Colonic mucosa (tissue), 4 donors: ENCODE measurements at places on chromosomes 1 and 21. TPM values are rescaled to one million over a fixed set of nuclear protein-coding genes. Genes with fewer than 3 reads are reported as not detected.

DNA sequence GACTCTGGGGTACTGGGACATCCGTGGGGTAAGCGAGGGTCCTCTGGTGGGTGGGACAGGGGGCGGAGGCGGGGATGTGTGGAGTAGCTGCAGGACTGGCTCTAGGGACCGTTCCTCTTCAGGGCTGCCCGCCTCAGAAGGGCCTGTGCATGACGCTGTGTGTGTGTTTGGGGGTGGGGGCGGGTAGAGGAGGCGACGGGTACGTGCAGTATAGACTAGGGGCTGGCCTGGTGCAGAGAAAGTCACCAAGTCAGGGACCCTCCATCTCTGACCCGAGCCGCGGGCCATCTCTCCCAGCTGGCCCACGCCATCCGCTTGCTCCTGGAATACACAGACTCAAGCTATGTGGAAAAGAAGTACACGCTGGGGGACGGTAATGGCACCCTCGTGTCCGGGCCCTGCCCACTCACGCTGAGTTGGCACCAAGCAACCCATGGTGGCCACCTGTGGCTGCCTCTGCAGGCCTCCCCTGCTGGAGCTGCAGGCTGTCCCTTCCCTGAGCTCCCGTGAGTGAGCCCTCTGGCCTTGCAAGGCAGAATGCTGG, 342 bp downstream of the GSTM5 start:
- H3K27me3 ChIP-seq: no peaks in the 10 kb centered on the region
- DNase-seq: no peak
- no peaks in the 10 kb centered on the region for H3K36me3 ChIP-seq
- no peak overlapping the region for H3K27ac ChIP-seq
- no peaks in the 10 kb centered on the region for H3K4me1 ChIP-seq

DNA sequence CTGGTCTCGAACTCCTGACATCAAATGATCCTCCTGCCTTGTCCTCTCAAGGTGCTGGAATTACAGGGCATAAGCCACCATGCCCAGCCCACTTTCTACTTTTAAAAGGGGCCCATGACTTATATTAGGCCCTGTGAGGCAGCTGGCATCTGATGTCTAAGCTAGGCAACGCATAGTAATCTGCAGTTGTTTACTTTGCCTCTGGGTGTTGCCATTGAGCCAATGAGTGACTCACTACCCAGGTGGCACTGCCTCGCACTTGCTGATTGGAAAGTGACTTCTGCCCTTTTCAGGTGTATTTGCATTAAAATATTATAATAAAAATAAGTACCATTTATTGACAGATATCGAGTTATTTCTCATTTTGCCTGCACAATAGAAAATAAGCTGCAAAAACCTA, 84.9 kb downstream of the KIF14 start:
- H3K4me3 ChIP-seq: no peak overlapping the region
- no peaks in the 10 kb centered on the region for H3K4me1 ChIP-seq
- no peak overlapping the region for H3K27ac ChIP-seq
- no peaks in the 10 kb centered on the region for H3K36me3 ChIP-seq
- no peaks in the 10 kb centered on the region for H3K27me3 ChIP-seq

GRCh38 chr1:184820956-184821355, 66.3 kb upstream of the EDEM3 start:
- H3K27ac ChIP-seq: no peak overlapping the region
- no peaks in the 10 kb centered on the region for H3K4me1 ChIP-seq
- no peak overlapping the region for H3K4me3 ChIP-seq
- DNase-seq: no peak

GRCh38 chr1:19814244-19814661, 830 bp downstream of the RNF186 start:
- no peaks in the 10 kb centered on the region for H3K27me3 ChIP-seq
- DNase-seq: no peak
- peak overlapping the region; percentile 59 for H3K4me3 ChIP-seq

DNA sequence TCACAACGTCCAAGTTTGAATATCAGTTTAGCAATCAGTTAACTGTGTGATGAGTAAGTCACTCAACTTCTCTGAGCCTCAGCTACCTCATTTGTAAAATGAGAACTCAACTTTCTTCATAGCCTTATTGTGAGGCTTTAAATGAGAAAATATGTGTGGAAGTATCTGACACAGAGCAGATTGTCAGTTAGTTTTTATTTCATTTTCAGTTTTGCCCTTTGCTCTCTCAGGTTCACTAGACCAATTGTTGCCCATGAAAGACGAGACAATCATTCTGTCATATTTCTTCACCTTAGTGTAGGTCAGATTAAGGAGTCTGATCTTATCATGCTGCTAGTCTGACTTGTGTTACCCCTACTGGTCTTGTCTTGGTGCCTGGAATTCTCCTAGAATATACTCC, 232.8 kb upstream of the PTBP2 start:
- H3K27me3 ChIP-seq: no peaks in the 10 kb centered on the region
- H3K27ac ChIP-seq: no peak overlapping the region
- no peak overlapping the region for H3K4me3 ChIP-seq
- no peak for DNase-seq

- H3K27ac ChIP-seq: no peak overlapping the region
- H3K27me3 ChIP-seq: no peaks in the 10 kb centered on the region
- no peaks in the 10 kb centered on the region for H3K4me1 ChIP-seq
- no peak for DNase-seq
- H3K4me3 ChIP-seq: no peak overlapping the region
- H3K36me3 ChIP-seq: no peaks in the 10 kb centered on the region
Measured at GRCh38 chr1:83702356-83702755, 296.6 kb downstream of the TTLL7 start.

GRCh38 chr1:78996791-78997190, 9.7 kb downstream of the ADGRL4 start:
- no peaks in the 10 kb centered on the region for H3K36me3 ChIP-seq
- DNase-seq: no peak
- H3K4me3 ChIP-seq: no peak overlapping the region
- H3K27me3 ChIP-seq: no peaks in the 10 kb centered on the region
- H3K4me1 ChIP-seq: no peaks in the 10 kb centered on the region
- H3K27ac ChIP-seq: no peak overlapping the region

GRCh38 chr1:208731981-208732821, 488.0 kb upstream of the PLXNA2 start:
- H3K27ac ChIP-seq: no peak overlapping the region
- no peaks in the 10 kb centered on the region for H3K36me3 ChIP-seq
- H3K27me3 ChIP-seq: no peaks in the 10 kb centered on the region
- DNase-seq: no peak
- no peak overlapping the region for H3K4me3 ChIP-seq
- no peaks in the 10 kb centered on the region for H3K4me1 ChIP-seq

DNA sequence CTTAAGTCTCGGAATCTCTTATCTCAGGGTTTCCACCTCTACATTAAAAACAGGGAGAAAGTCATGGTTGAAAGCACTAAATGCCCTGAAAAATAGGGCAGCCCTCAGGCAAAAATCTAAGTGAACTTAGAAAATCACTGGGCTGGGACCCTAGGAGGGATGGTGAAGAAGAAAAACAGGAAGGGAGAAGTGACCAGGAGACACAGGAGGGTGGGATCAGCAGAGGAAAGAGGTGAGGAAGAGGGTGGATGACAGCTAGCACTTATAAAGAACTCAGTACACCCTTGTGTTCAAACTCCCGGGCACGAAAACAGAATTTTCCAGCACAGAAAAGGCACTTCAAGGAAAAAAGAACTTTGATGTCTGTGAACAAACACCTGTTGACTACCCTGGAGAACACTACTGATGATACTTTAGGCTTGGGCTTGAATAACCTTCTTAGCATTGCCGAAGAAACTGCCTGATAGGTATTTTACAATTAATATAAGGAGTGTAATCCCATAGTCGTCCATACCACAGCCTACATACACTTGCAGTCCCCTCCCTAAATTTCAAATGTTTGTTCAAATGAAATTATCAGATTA, 2.0 kb downstream of the CHML start:
- no peaks in the 10 kb centered on the region for H3K4me1 ChIP-seq

DNA sequence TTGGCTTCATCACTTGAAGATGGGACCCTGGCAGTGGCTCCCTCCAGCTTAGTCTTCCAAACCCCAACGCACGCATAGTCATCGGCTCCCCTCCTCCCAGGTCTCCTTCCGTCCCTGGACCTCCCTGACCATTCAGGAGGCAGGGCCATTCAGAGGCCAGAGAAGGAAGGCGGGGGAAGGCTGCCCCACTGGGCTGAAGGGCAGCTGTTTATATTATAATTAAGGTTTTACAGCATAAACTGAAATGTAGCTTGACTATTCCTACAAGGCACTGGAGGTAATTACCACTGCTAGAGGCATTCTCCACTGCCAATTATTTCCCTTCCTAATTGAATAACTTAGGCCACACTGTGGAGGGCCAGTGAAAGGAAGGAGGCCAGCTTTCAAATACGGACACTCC, 170.6 kb upstream of the PROX1 start:
- no peaks in the 10 kb centered on the region for H3K36me3 ChIP-seq
- no peak overlapping the region for H3K27ac ChIP-seq
- H3K4me3 ChIP-seq: no peak overlapping the region
- no peaks in the 10 kb centered on the region for H3K27me3 ChIP-seq

GRCh38 chr21:15199414-15200383, 134.9 kb upstream of the NRIP1 start:
- no peak overlapping the region for H3K27ac ChIP-seq
- H3K4me1 ChIP-seq: no peaks in the 10 kb centered on the region
- no peak overlapping the region for H3K4me3 ChIP-seq

- no peaks in the 10 kb centered on the region for H3K27me3 ChIP-seq
- no peak overlapping the region for H3K4me3 ChIP-seq
- H3K4me1 ChIP-seq: peaks cover 9% of the 10 kb centered on the region
- H3K27ac ChIP-seq: no peak overlapping the region
Measured at GRCh38 chr1:204080163-204080903, 7.4 kb downstream of the SOX13 start.

- H3K4me3 ChIP-seq: no peak overlapping the region
- no peaks in the 10 kb centered on the region for H3K36me3 ChIP-seq
- H3K4me1 ChIP-seq: no peaks in the 10 kb centered on the region
- DNase-seq: no peak
- H3K27ac ChIP-seq: no peak overlapping the region
- H3K27me3 ChIP-seq: no peaks in the 10 kb centered on the region
Measured at GRCh38 chr1:26482921-26483320, 10.7 kb downstream of the HMGN2 start.

DNA sequence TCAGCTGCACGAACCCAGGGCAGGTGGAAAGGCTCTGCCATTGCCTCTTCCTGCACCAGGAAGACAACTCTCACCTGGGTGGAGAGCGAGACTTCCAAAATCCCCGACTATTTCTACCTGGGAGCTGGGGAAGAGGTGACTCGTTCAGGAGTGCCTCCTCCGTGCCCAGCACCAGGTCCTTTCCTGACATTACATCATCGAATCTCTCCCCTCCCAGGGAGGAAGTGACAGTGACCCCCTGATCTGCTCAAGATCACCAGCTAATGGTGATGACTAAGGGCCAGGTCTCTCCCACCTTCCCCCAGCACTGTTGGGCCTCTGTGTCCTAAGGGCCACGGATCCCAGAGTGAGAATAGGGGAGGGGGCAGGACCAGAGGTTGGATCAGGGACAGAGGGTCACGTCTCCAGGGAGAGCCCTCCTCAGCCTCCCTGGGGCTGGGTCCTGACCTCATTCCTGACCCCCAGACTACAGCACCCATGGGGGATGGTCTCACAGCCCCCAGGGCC, 6.8 kb downstream of the MEGF6 start:
- H3K4me1 ChIP-seq: no peaks in the 10 kb centered on the region
- no peak overlapping the region for H3K4me3 ChIP-seq
- DNase-seq: no peak
- no peaks in the 10 kb centered on the region for H3K27me3 ChIP-seq
- H3K27ac ChIP-seq: no peak overlapping the region

DNA sequence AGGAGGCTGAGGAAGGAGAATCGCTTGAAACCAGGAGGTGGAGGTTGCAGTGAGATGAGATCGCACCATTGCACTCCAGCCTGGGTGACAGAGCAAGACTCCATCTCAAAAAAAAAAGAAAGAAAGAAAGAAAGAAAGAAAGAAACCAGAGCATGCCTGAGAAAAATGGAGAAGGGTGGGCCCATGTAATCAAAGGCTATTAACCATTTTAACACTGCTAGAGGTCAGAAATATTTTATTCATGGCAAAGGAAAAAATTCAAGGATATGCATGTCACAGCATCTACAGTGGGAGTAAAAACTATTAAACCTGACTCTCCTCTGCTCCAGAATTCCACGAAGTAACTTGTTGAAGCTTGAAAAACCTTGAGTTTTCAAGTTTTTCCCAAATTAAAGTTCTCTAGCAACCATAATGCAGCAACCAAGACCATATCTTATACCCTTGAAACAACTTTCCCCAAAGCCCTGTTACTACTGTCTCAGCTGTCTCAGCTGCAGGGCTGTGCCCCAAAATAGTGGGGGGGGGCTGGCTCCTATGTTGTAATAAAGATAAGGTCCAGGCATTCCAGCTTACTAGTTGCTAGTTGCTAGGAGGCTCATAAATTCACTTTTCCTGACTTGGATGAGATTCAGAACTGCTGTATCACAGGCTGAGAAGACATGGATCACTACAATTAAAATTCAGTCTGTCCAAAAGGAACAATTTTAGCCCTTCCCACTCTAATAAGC, 112.9 kb upstream of the SOD1 start:
- no peak overlapping the region for H3K27ac ChIP-seq
- H3K27me3 ChIP-seq: no peaks in the 10 kb centered on the region
- H3K4me3 ChIP-seq: no peak overlapping the region
- H3K4me1 ChIP-seq: no peaks in the 10 kb centered on the region
- H3K36me3 ChIP-seq: no peaks in the 10 kb centered on the region

DNA sequence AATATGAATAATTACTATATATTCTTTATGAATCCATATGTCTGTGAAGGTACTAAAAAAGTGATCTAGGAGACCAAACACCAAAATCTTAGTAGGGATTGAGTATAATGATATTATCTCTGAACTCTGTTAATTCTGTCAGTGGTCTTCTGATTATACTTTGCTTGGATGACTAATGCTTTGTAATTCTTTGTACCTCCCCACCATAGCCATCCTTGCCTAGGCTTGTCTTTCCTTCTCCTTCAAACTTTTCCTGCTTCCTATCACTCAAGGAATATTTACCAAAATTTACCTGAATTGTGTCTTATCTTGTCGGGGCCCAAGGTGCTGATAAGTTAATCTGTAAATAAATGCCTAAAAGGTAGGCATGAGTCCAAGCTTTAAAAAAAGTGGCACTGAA, 845 bp upstream of the RGS5 start:
- no peaks in the 10 kb centered on the region for H3K4me1 ChIP-seq
- H3K27me3 ChIP-seq: no peaks in the 10 kb centered on the region
- no peak overlapping the region for H3K4me3 ChIP-seq
- no peak overlapping the region for H3K27ac ChIP-seq
- no peaks in the 10 kb centered on the region for H3K36me3 ChIP-seq

- no peak overlapping the region for H3K27ac ChIP-seq
- peaks cover 8% of the 10 kb centered on the region for H3K4me1 ChIP-seq
- peak; percentile 81 for DNase-seq
- H3K4me3 ChIP-seq: no peak overlapping the region
- H3K36me3 ChIP-seq: no peaks in the 10 kb centered on the region
Measured at GRCh38 chr1:226634166-226634588, 85.6 kb downstream of the STUM start.

GRCh38 chr1:9687120-9687873, 35.8 kb downstream of the PIK3CD start:
- DNase-seq: peak; percentile 50
- no peaks in the 10 kb centered on the region for H3K36me3 ChIP-seq
- H3K27ac ChIP-seq: no peak overlapping the region
- H3K27me3 ChIP-seq: peaks cover 11% of the 10 kb centered on the region
- H3K4me3 ChIP-seq: peak overlapping the region; percentile 44

GRCh38 chr1:57772580-57773195, 348.8 kb upstream of the DAB1 start:
- H3K4me1 ChIP-seq: no peaks in the 10 kb centered on the region
- no peaks in the 10 kb centered on the region for H3K36me3 ChIP-seq
- no peak overlapping the region for H3K4me3 ChIP-seq
- H3K27me3 ChIP-seq: no peaks in the 10 kb centered on the region

RPS27 gene
- total RNA-seq: 1,210 TPM

POU3F1 gene
- not detected for total RNA-seq

FCRL6 gene
- not detected for total RNA-seq

KLHDC7A gene
- 1.0 TPM for total RNA-seq

OLFML2B gene
- 5.2 TPM for total RNA-seq

C8B gene
- total RNA-seq: not detected

GSTM1 gene
- not detected for total RNA-seq
